ENCODE measurements at places on chromosomes 7 and 10.

GRCh38 chr10:74190494-74190893 is 39.5 kb downstream of the ADK start:
- peak; percentile 65 for DNase-seq

- no peak for DNase-seq
Observed at GRCh38 chr10:42935466-42935865, 141.4 kb upstream of the RET start.

GRCh38 chr10:20879136-20879535 is 18.0 kb downstream of the NEBL start:
- DNase-seq = no peak

- no peak for DNase-seq
Observed at GRCh38 chr7:30176463-30177109, 41.8 kb downstream of the MTURN start.

DNA sequence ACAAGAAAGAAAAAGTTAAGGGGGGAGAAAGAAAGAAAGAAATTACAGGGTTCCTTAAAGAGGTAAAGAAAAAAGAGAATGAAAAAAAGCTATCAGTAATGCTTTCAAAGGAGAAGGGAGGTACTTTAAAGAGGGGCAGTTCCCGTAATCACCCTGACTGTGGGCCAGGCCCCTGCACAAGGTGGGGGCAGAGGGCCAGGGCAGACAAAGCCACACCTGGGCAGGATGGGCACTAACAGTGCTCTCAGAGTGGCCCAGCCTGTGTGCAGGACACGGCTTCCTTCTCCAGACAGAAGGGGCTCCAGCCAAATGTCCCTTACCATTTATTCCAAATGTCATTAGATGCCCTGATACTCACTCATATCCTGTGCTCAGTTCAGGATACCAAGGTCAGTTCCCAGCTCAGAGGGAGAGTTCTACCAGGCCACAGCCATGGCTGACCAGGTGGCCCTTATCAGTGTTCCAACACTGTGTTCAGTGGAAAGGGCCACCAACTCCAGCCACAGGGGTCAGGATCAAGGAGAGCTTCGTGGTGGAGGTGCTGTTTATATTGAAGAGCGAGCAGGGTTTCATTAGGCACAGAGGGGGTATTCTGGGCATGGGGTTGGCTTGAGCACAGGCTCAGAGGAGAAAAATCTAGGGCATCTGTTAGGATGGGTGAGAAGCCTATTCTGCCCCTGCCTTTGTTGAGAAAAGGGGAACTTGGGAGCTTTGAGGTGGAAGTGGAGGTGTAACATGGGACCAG is 29.9 kb downstream of the DPCD start:
- DNase-seq = no peak

DNA sequence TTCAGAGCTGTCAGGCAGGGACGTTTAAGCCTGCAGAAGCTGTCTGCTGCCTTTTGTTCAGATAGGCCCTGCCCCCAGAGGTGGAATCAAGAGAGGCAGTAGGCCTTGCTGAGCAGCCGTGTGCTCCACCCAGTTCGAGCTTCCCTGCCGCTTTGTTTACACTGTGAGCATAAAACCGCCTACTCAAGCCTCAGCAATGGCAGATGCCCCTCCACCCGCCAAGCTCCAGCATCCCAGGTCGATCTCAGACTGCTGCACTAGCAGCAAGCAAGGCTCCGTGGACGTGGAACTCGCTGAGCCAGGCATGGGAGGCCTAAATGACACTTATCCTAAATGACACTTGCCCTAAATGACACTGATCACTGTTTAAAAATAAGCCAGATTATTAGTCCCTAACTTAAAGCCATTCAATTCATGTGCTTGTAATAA is 6.8 kb upstream of the ASB15 start:
- DNase-seq = no peak

- peak; percentile 60 for DNase-seq
Observed at GRCh38 chr10:69327463-69328379, 49.4 kb downstream of the HK1 start.

GRCh38 chr10:44911081-44911540 is at the start of gene TMEM72:
Gene TMEM72, plus strand, starts transcription at chr10:44911337. Its CDS starts 176 bp downstream, at chr10:44911513.
- DNase-seq = no peak
